ENCODE measurements at places on chromosomes 11 and 22.

GRCh38 chr22:41517172-41518047 lies 26.9 kb downstream of the POLR3H start:
- DNase-seq = peak; percentile 72

DNA sequence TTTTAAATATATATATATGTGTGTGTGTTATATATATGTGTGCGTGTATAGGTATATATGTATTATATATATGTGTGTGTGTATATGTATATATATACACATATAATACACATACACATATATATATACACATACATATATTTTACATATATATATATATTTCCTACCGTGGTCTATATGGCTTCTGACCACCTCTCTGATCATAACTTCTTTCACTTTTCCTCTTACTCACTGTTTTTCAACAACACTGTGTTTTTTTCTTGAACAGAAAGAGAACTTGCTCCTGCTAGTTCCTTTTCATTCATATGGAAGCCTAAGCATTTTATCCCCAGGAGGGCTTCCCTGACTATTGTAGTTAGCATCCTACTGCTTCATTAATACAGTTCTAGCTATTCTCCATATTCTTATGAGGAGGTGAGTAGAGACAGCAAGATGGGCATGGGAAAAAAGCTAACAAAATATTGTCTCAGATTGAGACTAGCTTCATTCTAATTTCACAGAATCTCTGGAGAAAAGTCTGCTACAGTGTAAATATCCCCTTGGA lies 38.5 kb upstream of the CTSC start:
- no peak for DNase-seq

- DNase-seq = no peak
These were observed 17.2 kb upstream of the MPZL2 start for GRCh38 chr11:118281284-118281683.

- no peak for DNase-seq
These were observed 229.6 kb upstream of the ANO3 start for GRCh38 chr11:26102325-26102724.

DNA sequence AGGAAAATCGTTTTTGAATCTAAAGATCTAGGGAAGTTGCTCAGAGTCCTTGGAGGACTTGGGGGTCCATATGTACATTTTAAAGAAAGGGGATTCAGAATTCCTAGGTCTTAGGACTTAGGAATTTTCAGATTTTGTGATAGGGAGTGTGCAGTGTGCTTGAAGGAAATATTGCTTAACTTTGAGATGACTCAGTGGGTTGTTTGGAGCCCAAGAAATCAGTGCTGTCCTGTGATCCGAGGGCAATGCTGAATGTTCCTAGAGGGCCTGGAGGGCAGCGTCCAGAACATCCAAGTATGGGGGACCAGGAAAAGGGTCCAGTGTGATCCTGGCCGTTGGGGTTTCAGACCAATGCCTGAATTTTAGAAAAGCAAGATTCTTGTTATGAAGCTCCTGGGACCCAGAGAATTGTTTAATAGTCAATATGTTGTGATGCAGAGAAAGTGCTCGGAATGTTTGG lies 3.1 kb upstream of the IGF2 start:
- DNase-seq = peak; percentile 72

Data from GM23248 (cell line).